ENCODE measurements at places on chromosomes 7 and 10.

DNA sequence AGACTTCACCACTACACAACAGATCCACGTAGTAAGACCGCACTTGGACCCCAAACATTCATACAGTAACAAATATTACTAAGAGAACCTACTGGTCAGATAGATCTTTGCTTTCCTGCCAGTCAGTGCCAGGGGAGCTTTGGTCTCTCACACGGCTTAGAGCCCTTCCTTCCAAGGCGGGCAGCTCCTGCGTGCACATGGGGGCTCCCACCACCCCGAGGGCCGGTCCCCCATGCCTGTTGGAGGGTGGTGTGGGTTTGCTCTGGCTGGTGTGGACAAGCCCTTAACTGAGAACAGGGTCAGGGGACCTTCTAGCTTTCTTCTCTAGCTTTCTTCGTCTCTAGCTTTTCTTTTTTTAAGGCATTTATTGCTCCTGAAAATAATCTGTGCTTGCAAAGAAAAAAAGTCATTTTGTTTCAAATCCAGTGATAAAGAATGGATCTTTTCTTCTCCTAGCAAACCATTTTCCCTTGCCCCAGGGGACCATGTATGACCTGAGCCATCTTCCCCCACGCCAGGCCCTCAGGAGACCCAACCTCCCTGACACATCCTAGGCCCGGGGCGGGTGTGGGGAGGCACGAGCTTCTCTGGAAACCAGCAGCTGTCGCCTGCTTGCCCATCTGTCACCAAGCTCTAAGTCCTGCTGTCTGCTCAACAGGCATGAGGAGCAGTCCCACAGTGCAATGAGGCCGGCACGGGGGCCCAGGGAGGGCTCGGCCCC, 591.1 kb downstream of the PTPRN2 start:
- DNase-seq, result no peak

DNA sequence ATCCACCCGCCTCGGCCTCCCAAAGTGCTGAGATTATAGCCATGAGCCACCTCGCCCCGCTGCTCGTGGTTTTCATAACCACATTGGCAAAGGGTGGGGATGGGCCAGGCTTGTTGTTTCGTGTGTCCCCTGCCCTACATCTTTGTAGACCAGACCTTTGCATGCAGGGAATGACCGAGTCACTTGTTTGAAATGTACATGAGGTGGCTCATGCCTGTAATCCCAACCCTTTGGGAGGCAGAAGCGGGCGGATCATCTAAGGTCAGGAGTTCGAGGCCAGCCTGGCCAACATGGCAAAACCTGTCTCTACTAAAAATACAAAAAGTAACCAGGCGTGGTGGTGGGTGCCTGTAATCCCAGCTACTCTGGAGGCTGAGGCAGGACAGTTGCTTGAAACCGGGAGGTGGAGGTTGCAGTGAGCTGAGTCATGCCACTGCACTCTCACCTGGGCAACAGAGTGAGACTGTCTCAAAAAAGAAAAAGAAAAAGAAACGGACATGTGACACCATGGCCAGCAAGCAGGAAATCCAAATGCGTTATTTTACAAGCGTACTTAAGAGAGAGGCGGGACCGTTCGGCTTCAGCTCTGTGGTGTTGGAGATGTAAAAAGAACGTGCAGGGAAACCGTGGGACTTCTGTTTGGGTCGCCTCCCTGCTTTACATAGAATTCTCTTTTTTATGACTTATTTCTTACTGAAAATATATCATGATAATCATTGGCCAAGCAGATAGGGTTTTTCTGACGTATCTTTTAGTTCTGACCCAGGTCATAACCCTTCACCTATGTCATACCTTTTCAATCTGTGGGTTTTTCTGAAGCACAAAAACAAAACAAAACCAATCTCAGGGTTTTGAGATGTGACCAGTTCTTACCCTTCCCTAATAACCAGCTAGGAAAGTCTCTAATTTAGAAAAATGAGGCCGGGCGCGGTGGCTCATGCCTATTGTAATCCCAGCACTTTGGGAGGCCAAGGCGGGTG, 45.1 kb downstream of the WIPI2 start:
- DNase-seq, result no peak

DNA sequence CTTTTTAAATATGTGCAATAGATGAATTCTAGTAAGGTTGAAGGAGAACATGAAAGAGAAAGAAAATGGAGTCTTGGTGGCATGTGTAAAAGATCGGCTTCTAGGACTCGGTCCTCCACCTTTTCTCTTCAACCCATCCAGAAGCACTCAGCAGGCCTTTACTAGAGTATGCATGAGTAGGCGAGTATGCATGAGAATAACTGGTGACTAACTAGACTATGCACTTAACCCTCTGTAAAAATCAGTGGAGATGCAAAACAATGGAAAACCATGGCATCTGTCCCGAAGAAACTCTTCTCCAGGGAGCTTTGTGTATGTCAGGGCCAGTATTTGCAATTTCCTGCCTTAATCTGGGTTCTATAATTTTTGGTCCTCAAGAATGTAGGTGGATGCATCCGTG, 40.0 kb upstream of the GRB10 start:
- no peak for DNase-seq

GRCh38 chr7:2120841-2121830, 111.6 kb downstream of the MAD1L1 start:
- DNase-seq, result peak; percentile 77

DNA sequence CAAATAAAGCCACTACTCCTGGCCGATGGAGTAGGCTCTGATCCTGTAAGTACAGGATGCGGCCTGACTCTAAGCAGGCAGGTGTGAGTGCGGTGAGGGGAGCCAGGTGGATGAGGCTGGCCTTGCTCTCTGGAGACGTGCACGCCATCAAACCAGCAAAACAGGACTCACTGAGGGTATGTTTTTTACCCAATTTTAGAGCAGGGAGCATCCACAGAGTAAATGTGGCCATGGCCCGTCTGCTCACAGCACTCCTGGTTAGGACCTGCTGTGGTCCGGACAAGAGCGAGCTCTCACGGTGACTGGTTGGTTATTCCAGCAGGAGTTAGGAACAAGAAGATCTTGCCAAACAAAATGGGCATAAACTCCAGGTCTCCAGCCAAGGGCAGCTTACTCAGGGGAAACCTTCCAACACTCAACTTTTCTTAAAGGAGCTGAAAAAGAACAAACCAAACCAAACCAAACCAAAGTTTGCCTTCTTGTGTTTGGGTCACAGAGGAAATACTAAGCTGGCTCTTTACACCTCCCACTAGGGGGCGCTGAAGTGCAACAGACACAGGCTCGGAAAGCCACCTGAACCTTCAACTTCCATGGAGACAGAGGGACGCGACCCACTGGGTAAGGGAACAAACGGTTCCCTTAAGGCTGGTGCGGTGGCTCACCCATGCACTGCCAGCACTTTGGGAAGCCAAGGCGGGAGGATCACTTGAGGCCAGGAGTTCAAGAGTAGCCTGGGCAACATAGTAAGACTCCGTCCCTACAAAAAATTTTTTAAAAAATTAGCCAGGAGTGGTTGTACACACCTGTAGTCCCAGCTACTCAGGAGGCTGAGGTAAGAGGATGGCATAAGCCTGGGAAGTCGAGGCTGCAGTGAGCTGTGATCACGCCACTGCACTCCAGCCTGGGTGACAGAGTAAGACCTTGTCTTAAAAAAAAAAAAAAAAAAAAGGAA, 122.4 kb downstream of the CLEC2L start:
- DNase-seq, result peak; percentile 85

- no peak for DNase-seq
Observed at GRCh38 chr10:17146892-17147291, 17.3 kb upstream of the CUBN start.

- peak; percentile 54 for DNase-seq
Observed at GRCh38 chr10:127922675-127923366, 15.9 kb downstream of the PTPRE start.

DNA sequence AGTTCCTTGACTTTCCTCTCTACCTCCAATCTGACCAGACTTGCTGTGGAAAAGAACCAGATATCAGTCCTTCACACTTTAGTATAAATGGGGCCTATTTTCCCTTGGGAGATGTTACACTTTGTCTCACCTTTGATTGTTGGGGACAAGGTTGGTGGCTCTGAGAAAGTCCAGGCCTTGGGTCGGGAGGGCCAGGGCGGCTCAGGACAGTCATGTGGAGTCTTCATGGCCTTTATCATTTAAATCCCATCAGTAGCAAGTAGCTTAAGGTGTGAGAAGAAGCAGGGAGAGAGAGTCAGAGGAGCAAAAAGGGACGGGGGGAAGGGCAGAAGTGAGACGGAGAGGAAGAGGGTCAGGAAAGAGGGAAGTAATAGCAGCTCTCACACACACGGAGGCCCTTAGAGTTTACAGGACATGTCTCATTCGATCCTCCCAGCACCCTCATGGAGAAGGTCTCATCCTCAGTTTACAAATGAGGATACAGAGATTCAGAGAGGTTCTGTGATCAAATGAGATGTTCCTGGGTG, 40.5 kb downstream of the TBATA start:
- DNase-seq, result no peak

DNA sequence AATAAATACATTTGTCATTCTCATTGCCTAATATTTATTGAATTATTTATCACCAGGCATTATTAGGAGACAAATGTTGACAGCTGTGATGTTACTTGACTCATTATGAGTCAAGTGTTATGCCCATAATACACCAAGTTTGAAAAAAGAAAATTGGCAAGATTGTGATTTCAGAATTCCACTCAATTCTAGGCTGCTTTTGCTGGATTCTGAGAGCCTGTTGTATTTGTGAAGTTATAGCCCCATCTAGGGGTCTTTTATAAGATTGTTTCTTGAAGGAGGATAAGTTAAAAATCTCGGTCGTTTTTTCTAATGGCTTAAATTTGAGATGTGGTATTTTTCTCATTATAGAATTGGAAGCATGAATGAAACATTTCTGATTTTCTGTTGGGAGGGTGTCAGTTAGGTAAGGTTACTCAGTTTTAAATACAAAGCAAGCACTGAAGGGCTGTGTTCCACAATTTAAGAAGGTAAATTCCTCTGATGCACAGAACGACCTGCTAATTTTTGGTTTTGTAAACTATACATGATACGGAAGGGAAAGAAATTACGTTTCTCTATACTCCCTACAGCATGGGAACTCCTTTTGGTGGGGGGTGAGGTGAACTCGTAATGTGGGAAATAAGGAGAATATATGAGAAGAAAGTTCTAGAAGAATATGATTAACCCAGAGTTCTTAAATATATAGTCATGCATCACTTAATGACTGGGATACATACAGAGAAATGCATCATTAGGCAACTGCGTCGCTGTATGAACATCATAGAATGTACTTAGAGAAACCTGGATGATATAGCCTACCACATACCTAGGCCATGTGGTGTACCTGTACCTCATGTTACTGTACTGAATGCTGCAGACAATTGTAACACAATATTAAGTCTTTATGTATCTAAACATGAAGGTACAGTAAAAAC, 2.6 kb downstream of the STK31 start:
- DNase-seq, result peak; percentile 79

DNA sequence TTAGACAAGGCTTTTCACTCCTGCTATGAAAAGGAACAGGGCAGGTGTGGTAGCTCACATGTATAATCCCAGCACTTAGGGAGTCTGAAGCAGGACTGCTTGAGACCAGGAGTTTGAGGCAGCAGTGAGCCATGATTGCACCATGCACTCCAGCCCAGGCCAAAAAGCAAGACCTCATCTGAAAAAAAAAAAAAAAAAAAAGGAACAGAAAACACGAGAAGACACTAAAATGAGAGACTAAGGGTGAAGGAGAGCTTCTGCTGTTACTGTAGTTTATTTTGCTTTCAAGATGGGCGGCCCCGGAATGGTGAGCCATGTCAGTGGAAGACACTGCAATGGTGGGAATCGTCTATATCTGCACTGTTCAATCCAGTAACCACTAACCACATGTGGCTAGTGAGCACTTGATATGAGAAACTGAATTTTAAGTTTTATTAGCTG, 9.9 kb downstream of the PIP4K2A start:
- no peak for DNase-seq

GRCh38 chr7:57772126-57772924, 322.3 kb downstream of the ZNF716 start:
- DNase-seq, result peak; percentile 49

GRCh38 chr7:82714883-82715282, 271.3 kb upstream of the CACNA2D1 start:
- no peak for DNase-seq

DNA sequence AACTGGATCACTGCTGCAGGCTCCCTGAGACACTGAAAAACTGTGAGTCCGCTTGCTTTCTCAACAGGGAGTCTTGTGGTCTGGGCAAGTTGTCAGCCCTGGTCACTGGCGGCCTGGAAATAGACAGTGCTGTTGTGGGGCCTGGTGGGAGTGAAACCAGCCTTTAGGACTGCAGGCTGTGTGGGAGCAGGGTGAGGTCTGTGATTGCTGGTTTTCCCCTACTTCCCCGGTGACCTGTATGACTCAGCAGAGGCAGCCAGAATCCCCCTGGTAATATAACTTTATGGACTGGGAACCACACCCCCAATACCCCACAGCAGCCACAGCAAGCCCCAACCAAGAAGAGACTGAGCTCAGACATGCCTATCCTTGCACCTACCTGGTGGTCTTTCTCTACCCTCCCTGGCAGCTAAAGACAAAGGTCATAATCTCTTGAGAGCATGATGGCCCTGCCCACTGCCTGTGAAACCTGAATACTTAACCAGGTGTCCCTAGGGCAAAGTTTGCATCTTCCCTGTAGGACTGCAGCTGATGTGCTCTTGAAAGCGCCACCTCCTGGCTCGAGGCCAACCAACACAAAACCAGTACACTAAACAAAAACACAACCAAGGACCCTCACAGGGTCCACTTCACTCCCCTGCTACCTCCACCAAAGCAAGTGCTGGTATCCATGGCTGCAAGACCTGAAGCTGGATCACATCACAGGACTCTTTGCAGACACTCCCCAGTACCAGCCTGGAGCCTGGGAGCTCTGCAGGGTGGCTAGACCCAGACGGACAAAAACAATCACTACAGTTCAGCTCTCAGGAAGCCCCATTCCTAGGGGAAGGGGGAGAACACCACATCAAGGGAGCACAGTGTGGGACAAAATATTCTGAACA, 7.2 kb upstream of the ADAM22 start:
- DNase-seq, result no peak

- DNase-seq, result no peak
Observed at GRCh38 chr7:156603629-156604028, 36.9 kb upstream of the RNF32 start.

- DNase-seq, result no peak
Observed at GRCh38 chr10:25743832-25744231, 190.2 kb upstream of the MYO3A start.

- no peak for DNase-seq
Observed at GRCh38 chr10:13681528-13681927, 94.8 kb downstream of the PRPF18 start.

- no peak for DNase-seq
Observed at GRCh38 chr10:123100030-123100762, 35.6 kb upstream of the HMX3 start.

- DNase-seq, result no peak
Observed at GRCh38 chr7:50273870-50274269, 30.6 kb upstream of the IKZF1 start.

GRCh38 chr10:44325596-44326307, 59.1 kb downstream of the CXCL12 start:
- no peak for DNase-seq

GRCh38 chr10:59896191-59896590, 10.2 kb downstream of the CCDC6 start:
- DNase-seq, result peak; percentile 61

DNA sequence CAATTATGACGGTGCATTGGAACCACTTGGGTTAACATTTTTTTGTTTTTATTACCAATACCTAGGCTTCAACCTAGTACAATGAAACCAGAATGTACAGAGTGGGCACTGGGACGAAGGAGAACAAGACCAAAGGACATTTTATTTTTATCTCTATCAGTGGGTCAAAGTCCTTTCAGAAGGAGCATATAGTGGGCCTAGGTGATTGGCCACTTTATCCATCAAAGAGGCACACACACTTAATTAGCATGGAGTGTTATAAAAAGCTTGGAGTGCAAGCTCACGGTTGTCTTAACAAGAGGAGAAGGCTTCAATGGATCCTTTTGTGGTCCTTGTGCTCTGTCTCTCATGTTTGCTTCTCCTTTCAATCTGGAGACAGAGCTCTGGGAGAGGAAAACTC, at the start of gene CYP2C19:
Gene CYP2C19 (plus strand): TSS at position 289 of the 400 bp plus-strand sequence. CDS start 25 bp downstream, at position 314.
- DNase-seq, result no peak

All from SK-N-SH (cell line).